ENCODE measurements at places on chromosomes 11 and 22.

- peak; percentile 80 for DNase-seq
These were observed 62.1 kb downstream of the ADAMTS15 start for GRCh38 chr11:130510407-130511006.

GRCh38 chr22:22203048-22203971 lies 41.3 kb upstream of the VPREB1 start:
- DNase-seq: no peak

DNA sequence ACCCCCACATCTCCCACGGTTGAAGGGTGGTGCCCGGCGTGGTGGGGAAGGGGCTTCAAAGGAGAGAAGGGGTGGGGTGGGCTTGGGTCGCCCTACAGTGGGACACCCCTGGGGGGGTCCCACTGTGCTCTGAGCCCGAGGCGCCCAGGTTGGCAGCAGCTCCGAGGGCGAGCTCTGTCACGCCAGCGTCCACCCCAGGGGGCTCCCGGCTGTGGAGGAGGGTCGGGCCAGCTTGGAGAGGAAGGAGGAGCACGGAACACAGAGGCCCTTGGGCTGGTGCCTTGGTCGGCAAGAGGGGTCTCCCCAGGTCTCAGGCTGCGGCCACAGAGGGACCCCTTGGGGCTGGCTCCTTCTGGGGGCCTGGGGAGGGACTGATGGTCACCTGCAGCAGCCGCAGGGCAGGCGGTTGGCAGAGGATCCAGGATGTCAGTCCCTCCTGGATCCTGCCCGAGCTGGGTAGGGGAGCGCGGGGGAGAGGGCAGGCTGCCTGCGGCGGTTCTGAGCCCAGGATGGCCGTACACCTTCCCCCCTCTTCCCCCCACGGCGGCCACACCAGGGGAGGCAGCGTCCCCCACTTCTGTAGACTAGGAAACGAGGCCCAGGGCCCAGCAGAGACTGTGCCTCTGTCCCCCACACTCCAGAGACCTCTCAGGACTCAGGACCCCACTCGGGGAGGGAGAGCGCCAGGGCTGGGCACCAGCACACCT lies 788 bp downstream of the MUC6 start:
- DNase-seq: no peak

DNA sequence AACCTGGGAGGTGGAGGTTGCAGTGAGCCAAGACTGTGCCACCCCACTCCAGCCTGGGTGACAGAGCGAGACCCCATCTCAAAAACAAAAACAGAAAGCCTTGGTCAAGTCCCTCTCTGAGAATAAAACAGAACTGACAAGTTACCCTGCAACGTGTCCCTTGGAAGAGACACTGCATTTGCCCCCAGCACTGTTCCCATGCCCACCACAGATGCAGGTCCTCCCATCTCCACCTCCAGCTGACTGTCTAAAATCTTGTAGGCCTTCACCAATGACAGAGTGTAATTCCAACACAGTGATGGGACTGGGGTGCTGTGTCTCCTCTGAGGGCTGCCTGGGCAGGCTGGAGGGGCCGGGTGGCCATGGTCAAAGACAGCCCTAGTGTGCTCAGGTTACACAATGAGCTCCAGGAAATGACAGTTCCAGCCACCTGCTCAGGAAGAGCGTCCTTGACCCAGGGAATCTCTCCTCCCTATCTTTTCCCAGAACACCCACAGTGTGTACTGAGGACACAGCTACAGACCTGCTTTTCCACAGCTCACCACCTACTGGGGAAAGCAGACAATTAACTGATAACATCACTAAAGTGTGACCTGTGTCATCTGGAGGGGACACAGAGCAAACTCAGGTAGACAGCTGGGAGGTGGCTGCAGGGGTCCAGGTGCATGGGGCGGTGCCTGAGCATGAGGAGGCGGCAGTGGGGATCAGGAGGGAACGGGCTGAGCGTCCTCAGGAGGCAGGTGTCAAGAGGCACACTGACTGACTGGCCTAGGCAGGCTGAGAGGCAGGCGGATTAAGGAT lies 56.4 kb downstream of the ARFGAP3 start:
- DNase-seq: no peak

DNA sequence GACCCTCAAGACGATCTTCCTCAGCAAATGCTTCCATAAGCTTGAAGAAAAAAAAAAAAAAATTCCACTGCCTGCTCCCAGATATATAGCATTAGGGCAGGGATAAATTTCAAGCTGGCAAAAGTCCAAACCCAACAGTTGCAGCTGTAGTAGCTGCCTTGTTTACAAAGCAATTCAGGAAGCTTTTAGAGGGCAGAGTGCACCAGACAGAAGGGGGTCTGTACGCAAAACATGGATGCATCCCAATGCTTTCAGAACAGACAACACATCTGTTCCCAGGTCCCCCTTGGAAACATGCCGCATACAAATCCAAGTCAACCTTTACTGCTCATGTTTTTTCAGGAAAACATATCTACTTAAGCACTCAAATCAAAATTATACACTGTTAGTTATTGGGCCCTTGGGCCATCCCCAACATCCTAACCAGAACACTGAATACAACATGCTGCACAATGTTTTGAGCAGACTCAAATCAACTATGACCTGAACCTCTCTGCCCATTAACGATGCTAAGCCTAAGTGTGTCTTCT lies 94.5 kb downstream of the CADM1 start:
- DNase-seq: peak; percentile 22

- DNase-seq: peak; percentile 58
These were observed 30.3 kb upstream of the NECTIN1 start for GRCh38 chr11:119759324-119759723.

Data from EH (cell line).